ENCODE measurements at places on chromosomes 4 and X. TPM values are rescaled to one million over a fixed set of nuclear protein-coding genes. Genes with fewer than 3 reads are reported as not detected.

DNA sequence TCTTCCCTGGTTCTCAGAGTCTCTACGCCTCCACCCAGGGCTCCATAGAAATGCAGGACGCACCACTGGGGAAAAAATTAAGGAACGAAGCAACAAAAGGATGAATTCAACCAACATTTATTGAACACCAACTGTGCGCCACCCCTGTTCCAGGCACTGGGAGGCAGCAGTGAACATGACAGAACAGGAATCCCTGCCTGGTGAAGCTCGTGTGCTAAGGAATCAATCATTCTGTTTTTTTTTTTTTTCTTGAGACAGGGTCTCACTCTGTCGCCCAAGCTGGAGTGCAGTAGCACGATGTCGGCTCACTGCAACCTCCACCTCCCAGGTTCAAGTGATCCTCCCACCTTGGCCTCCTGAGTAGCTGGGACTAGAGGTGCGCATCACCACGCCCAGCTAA lies 1.9 kb upstream of the FTSJ1 start:
- DNase-seq: no peak

Gene GYPE
- total RNA-seq: 0.64 TPM

DNA sequence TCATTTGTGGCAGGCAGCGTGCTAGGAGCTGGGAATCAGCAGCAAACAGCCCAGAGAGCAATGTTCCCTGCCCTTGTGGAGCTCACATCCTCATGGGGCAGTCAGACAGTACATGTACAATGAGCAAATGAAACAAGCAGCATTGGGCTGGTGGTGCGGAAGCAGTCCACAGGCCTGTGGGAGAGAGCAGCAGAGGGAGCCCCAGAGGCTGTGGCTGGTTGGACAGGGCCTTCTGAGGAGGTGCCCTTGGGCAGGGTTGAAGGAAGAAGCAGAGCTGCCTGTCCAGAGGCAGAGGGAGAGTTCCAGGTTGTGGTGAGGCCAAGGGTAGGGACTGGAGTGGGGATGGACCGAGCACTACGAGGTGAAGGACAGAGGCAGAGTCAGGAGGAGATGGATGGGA lies 22.5 kb downstream of the MMGT1 start:
- no peak for DNase-seq

GRCh38 chr4:176226736-176227135 lies 31.4 kb upstream of the SPATA4 start:
- peak; percentile 6 for DNase-seq

Data from fibroblast of villous mesenchyme (primary cell).